ENCODE measurements at places on chromosomes 5 and 9.

- H3K27ac ChIP-seq: no peak overlapping the region
- no peaks in the 10 kb centered on the region for H3K36me3 ChIP-seq
- DNase-seq: no peak
- H3K27me3 ChIP-seq: peaks cover 7% of the 10 kb centered on the region
- H3K4me3 ChIP-seq: no peak overlapping the region
- H3K4me1 ChIP-seq: peaks cover 5% of the 10 kb centered on the region
Measured at GRCh38 chr5:71695071-71695470, 24.0 kb upstream of the CARTPT start.

GRCh38 chr5:146662229-146662628 lies 146.2 kb upstream of the GPR151 start:
- no peak overlapping the region for H3K27ac ChIP-seq
- H3K27me3 ChIP-seq: no peaks in the 10 kb centered on the region
- no peaks in the 10 kb centered on the region for H3K4me1 ChIP-seq
- H3K36me3 ChIP-seq: no peaks in the 10 kb centered on the region
- H3K4me3 ChIP-seq: no peak overlapping the region
- DNase-seq: no peak

- no peaks in the 10 kb centered on the region for H3K36me3 ChIP-seq
- H3K27me3 ChIP-seq: no peaks in the 10 kb centered on the region
- no peaks in the 10 kb centered on the region for H3K4me1 ChIP-seq
- H3K27ac ChIP-seq: no peak overlapping the region
- no peak for DNase-seq
Measured at GRCh38 chr9:79287708-79288290, 284.0 kb upstream of the TLE4 start.

- no peak overlapping the region for H3K27ac ChIP-seq
- H3K27me3 ChIP-seq: no peaks in the 10 kb centered on the region
- H3K4me1 ChIP-seq: no peaks in the 10 kb centered on the region
- no peaks in the 10 kb centered on the region for H3K36me3 ChIP-seq
- DNase-seq: no peak
Measured at GRCh38 chr5:79936002-79936645, 54.9 kb downstream of the MTX3 start.

DNA sequence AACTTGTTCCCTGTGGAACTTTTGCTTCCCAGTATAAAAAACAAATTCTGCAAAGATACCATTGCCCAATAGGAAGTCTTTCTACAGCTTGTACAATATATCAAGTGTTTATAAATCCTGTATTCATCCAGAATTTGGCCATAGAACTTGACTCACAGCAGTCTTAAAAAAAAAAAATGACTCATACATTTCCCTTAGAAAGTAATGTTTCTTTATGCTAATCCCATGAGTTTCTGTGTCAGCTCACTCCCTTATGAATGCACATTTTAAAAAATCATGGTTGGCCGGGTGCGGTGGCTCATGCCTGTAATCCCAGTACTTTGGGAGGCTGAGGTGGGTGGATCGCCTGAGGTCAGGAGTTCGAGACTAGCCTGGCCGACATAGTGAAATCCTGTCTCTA lies 89.3 kb upstream of the DMRT1 start:
- no peaks in the 10 kb centered on the region for H3K36me3 ChIP-seq
- no peak overlapping the region for H3K27ac ChIP-seq
- no peak overlapping the region for H3K4me3 ChIP-seq
- DNase-seq: no peak
- H3K27me3 ChIP-seq: no peaks in the 10 kb centered on the region
- H3K4me1 ChIP-seq: peaks cover 22% of the 10 kb centered on the region

GRCh38 chr9:113675475-113675941 lies 200.6 kb upstream of the ZNF618 start:
- DNase-seq: no peak
- H3K4me3 ChIP-seq: no peak overlapping the region
- no peak overlapping the region for H3K27ac ChIP-seq
- peaks cover 2% of the 10 kb centered on the region for H3K4me1 ChIP-seq
- H3K36me3 ChIP-seq: no peaks in the 10 kb centered on the region

DNA sequence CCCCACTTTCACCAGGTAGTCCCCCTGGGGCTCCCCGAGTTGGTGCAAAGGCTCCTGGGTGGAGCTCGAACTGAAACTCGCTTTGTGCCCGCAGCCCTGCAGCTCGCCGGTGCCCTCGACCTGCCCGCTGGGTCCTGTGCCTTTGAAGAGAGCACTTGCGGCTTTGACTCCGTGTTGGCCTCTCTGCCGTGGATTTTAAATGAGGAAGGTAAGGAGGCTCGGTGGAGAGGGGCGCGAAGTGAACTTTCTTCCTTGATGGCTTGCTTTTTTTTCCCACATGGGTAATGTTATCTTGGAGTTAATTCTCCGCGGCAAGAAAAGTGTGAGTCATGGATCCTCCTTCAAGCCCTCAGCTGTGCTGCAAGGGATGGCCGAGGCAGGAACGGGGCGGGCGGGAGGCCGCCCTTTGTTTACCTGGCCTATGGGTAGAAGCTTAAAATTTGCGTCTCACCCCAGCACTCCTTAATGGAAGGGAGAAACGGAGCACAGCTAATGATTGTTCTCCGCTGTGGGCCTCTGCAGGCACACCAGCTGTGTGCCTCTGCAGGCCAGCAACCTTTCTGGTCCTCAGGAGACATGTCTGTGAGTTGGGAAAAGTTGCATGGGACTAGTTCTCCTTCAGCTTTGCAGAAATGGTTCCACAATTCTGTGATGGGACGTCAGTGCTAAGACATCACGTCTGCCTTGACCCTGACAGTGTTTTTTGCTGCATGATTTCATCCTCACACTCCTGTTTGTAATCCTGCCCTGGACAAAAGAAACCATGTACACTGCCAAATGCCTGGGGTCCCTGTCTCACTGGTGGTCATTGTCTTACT lies 1.1 kb downstream of the MAMDC2 start:
- H3K36me3 ChIP-seq: no peaks in the 10 kb centered on the region
- DNase-seq: no peak
- H3K4me1 ChIP-seq: peaks cover 15% of the 10 kb centered on the region

DNA sequence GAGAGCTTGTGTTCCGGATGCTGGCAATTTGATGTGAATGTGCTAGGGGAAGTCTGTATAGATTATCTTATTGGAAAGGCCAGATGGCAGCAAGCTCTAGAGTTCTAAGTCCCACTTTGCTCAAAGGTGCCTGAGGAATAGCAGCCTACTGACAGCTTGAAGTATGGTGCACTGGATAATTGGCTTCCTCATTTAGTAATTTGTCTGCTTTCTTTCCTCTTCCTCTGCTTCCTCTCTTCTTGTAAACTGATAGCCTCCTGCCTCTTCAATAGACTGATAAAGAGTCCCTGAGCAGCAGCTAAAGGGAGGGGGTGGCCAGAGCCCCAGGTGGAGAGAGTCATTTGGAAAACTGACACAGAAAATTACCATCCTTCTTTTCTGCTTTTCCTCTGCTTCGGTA lies 177.3 kb downstream of the FGF1 start:
- H3K27me3 ChIP-seq: no peaks in the 10 kb centered on the region
- no peak for DNase-seq
- H3K27ac ChIP-seq: no peak overlapping the region
- H3K36me3 ChIP-seq: no peaks in the 10 kb centered on the region

DNA sequence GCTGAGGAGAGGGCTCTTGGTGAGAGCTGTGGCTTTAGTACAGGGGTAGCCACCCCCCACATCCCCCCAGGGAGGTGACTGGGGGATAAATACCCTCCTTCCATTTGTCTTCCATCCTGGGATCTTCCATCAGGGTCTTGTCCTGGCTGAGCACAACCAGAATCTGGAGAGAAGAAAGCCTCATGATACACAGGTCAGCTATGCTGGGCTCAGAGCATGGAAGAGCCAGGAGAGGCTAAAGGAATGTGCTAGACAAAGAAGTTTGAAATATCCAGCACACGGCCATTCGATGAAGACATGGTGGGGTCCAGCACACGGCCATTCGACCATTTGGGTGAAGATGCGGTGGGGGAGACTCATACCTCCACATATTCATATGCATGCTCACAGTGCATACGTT lies 30.0 kb downstream of the ROPN1L start:
- no peak overlapping the region for H3K4me3 ChIP-seq
- no peak for DNase-seq
- no peaks in the 10 kb centered on the region for H3K36me3 ChIP-seq
- H3K27me3 ChIP-seq: no peaks in the 10 kb centered on the region

- H3K4me1 ChIP-seq: no peaks in the 10 kb centered on the region
- no peak overlapping the region for H3K4me3 ChIP-seq
- H3K36me3 ChIP-seq: peaks cover 90% of the 10 kb centered on the region
- DNase-seq: no peak
- no peak overlapping the region for H3K27ac ChIP-seq
- H3K27me3 ChIP-seq: no peaks in the 10 kb centered on the region
Measured at GRCh38 chr9:2107906-2108451, 92.8 kb downstream of the SMARCA2 start.

DNA sequence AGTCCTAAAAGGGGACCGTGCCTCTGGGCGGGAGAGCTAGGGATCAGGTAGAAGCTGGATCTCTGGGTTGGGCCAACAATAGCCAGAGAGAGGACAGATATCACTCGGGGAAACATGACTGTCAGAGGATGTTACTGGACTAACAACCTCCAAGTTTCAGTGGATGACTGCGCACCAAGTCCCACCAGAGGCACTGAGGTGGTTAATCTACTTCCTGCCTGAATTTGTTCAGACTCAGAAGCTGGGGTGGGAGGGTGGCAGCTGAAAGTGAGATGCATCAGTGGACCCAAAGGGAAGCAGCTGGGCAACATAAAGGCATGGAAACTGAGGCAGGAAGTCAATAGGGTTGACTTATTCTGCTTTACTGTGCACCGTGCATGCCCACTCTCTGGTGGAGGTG lies 130.1 kb upstream of the SLC44A1 start:
- no peak overlapping the region for H3K4me3 ChIP-seq
- no peaks in the 10 kb centered on the region for H3K27me3 ChIP-seq
- H3K27ac ChIP-seq: no peak overlapping the region

- DNase-seq: no peak
- H3K27me3 ChIP-seq: peaks cover 5% of the 10 kb centered on the region
- no peaks in the 10 kb centered on the region for H3K36me3 ChIP-seq
- no peak overlapping the region for H3K4me3 ChIP-seq
- H3K4me1 ChIP-seq: no peaks in the 10 kb centered on the region
Measured at GRCh38 chr5:127602896-127603844, 45.7 kb upstream of the CTXN3 start.

GRCh38 chr9:69516353-69517322 lies 155.5 kb downstream of the APBA1 start:
- no peaks in the 10 kb centered on the region for H3K27me3 ChIP-seq
- no peaks in the 10 kb centered on the region for H3K36me3 ChIP-seq
- no peak overlapping the region for H3K27ac ChIP-seq
- no peak overlapping the region for H3K4me3 ChIP-seq
- H3K4me1 ChIP-seq: no peaks in the 10 kb centered on the region
- DNase-seq: no peak

- no peak for DNase-seq
- no peaks in the 10 kb centered on the region for H3K27me3 ChIP-seq
- no peak overlapping the region for H3K4me3 ChIP-seq
Measured at GRCh38 chr9:8549214-8549613, 749.6 kb upstream of the DMAC1 start.

DNA sequence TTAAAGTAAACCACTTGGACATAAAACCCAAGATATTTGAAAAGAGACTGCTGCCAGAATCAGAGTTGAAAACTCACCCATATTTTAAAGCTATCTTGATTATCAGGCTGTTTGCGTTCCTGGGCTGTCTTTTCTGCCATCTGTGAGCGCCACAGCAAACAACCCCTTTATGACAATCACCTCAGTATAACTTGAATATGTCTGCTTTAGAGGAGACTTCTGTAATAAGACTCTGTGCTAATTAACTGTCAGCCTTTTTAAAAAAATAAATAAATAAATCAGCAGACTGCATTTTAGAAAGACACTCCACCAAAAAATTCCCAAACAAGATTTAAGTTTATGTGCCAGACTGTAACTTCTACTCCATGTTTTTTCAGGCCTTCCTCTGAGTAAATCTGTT lies 375.7 kb upstream of the CCNH start:
- no peaks in the 10 kb centered on the region for H3K36me3 ChIP-seq
- H3K4me1 ChIP-seq: no peaks in the 10 kb centered on the region
- no peak overlapping the region for H3K4me3 ChIP-seq
- H3K27ac ChIP-seq: no peak overlapping the region
- H3K27me3 ChIP-seq: peaks cover 18% of the 10 kb centered on the region

GRCh38 chr9:90996154-90997065 lies 194.8 kb downstream of the SYK start:
- H3K27me3 ChIP-seq: no peaks in the 10 kb centered on the region
- DNase-seq: no peak
- H3K36me3 ChIP-seq: no peaks in the 10 kb centered on the region
- no peak overlapping the region for H3K4me3 ChIP-seq

GRCh38 chr5:145375521-145375920 lies 459.6 kb downstream of the PRELID2 start:
- no peak overlapping the region for H3K4me3 ChIP-seq
- no peaks in the 10 kb centered on the region for H3K4me1 ChIP-seq
- H3K36me3 ChIP-seq: no peaks in the 10 kb centered on the region
- no peak overlapping the region for H3K27ac ChIP-seq
- H3K27me3 ChIP-seq: no peaks in the 10 kb centered on the region

DNA sequence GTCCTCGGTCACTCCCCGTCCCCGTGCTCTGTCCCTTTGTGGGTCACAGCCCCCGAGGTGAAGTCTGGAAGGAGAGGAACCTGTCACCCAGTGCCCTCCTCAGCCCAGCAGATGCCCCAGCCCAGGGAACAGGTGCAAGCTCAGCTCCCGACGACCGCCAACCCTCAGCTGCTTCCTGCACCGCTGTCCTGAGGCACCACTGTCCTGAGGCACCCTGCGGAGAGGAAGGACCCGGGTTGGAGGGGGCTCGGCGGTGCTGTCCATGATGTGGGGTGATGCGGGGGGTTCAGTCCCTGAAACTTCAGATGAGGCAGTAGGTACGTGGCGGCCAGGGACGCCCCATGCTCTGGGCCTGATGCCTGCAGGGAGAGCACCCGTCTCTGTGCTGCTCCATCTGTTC lies 81.4 kb downstream of the COL5A1 start:
- no peak for DNase-seq
- H3K4me3 ChIP-seq: no peak overlapping the region
- no peaks in the 10 kb centered on the region for H3K36me3 ChIP-seq
- no peak overlapping the region for H3K27ac ChIP-seq
- no peaks in the 10 kb centered on the region for H3K27me3 ChIP-seq
- H3K4me1 ChIP-seq: no peaks in the 10 kb centered on the region

GRCh38 chr5:33244441-33245150 lies 196.2 kb upstream of the TARS1 start:
- no peak overlapping the region for H3K4me3 ChIP-seq
- H3K27me3 ChIP-seq: no peaks in the 10 kb centered on the region
- DNase-seq: no peak
- no peak overlapping the region for H3K27ac ChIP-seq
- no peaks in the 10 kb centered on the region for H3K36me3 ChIP-seq

- H3K4me3 ChIP-seq: no peak overlapping the region
Measured at GRCh38 chr5:86861512-86861911, 243.8 kb downstream of the COX7C start.

- peaks cover 6% of the 10 kb centered on the region for H3K4me1 ChIP-seq
- no peak overlapping the region for H3K4me3 ChIP-seq
- no peaks in the 10 kb centered on the region for H3K36me3 ChIP-seq
- no peak for DNase-seq
Measured at GRCh38 chr9:112065806-112066606, 109.1 kb downstream of the SUSD1 start.
